Cortex of kidney (tissue), 1 donor: ENCODE measurements at places on chromosomes 16 and 17.

GRCh38 chr16:75254359-75254837 is 3.0 kb upstream of the BCAR1 start:
- no peak for DNase-seq

DNA sequence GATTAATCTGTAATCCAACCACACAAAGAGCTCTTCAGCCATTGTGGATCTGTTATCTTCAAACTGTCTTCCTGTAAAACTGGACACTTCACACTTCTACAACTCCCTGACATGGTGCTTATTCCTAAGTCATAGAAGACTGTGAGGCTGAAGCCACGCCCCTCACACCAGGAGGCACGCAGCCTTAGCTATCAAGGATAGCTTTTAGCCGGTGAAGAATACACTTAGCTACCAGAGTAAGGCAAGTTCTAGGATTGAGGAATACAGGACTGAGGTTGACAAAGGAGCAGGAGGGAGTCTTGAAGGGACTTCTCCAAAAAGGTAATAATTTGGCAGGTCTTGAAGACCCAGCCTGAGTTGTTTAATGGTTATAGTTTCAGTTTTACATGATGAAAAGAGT is 79.8 kb upstream of the GAS7 start:
- no peak for DNase-seq

DNA sequence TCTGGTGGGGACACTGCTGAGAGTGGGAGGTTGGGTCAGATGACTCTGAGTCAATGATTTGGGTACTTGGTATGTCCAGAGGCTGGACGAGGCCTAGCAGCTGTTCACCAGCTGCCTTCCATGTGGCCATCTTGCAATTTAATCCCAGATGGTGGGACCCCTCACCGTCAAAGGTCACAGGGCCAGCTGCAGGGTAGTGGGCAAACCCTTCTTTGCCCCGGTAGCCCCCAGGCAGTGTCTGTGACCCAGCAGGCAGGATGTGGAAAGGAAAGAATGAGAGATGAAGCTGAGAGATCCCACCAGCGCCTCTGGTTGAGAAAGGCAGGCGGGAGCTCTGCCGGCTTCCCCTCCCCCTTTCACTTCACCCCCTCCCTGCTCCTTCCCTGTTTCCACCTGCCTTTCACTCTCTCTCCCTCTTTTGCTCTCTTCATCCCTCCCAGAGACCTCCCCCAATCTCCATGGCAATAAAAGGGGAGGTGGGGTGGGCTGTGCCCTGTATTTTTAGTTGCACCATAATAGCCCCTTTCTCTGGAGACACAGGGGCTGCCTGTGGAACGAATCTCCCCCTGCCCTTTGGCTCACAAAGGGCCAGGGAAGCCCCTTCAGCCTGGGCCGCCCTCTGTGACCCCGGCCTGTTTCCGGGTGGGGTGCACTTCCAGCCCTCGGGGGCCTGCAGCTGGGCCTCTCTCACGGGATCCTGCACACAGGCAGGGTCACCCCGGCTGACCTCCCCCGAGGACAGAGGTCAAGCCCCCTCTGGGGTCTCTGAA is 20.2 kb downstream of the CDK5RAP3 start:
- DNase-seq = no peak

DNA sequence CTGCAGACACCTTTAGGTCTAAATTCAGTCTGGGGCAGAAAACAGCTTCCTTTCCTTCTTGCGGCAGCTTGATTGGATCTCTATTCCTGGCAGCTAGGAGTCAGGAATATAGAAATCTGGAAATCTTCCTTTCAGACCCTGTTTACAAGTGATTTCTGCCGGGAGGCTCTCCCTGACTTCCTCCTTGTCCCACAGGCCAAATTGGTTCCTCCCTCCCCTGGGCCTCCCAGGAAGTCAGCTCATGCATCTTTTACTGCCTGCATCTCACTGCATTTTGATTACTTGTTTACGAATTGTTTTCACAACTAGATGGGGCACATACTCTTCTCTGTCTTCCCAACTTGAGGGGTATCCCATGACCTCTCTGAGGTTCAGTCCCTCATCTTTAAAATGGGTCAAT is 206.3 kb downstream of the MAF start:
- no peak for DNase-seq

DNA sequence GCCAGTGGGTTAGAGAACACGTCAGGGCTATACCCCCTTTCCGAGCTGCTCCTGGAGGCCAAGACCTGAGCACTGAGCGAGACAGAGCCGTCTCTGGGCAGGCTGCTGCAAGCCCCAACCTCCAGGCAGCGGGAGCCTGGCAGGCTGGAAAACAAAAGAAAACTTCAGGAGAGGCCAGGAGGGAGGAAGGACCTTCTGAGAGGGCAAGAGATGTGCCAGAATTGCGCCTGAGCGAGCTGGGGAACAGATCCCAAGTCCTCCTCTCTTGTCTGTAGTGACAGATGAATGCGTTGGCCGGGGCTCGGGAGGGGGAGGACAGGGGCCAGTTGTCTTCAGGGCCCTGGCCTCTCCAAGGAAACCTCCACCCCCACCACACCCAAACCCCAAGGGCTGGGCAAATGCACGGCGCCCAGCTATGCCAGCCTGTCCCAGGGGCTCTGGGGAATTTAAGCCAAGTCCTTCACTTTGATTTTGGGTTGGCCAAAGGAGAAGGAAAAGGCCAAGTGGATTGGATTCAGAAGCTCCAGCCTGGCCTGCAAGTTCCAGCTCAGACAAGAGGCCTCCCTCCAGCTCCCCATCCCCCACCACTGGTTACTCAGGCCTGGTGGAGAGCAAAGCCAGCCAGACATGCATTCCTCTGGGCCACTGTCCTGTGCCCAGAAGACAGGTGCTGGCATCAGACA is 18.1 kb downstream of the SDK2 start:
- DNase-seq = no peak

- no peak for DNase-seq
Observed at GRCh38 chr17:28646039-28646754, 1.2 kb upstream of the BLTP2 start.

DNA sequence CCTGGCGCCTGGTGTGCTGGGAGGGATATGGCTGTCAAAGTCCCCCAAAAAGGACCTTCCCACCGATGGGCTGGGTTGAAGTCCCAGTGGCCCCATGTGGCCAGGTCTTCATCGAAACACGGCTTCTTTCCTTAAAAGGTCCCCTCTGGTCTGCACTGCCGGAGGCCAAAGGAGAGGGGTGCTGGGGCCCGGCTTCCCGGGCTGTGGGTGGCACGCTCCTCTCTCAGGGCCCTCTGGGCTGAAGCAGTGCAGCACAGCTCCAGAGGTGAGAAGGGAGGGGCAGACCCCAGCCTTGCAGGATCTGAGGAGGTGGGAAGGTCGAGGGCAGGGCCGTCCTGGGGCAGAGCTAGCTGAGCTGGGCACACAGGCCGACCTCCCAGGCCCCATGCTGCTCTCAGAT is 6.7 kb downstream of the NPTX1 start:
- DNase-seq = no peak

DNA sequence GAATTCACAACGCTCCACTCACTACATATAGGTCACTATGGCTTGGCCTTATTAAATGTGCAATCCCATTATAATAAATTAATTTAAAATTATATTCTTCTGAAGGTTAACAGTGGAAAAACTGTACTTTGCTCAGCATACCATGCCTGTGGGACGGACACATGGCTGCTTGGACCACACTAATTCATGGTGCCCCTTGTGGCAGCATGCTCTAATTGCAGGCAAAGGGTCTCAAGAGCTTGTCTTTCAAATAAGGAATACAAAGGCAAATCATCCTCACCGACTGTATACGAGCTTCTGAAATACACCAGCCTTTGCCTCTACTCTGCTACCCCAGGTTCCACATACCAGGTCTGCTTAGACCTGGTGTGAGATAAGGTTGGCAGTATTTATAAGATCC is 11.7 kb downstream of the SMPD3 start:
- DNase-seq = no peak

GRCh38 chr17:44768505-44769142 is 9.8 kb downstream of the ADAM11 start:
- no peak for DNase-seq

DNA sequence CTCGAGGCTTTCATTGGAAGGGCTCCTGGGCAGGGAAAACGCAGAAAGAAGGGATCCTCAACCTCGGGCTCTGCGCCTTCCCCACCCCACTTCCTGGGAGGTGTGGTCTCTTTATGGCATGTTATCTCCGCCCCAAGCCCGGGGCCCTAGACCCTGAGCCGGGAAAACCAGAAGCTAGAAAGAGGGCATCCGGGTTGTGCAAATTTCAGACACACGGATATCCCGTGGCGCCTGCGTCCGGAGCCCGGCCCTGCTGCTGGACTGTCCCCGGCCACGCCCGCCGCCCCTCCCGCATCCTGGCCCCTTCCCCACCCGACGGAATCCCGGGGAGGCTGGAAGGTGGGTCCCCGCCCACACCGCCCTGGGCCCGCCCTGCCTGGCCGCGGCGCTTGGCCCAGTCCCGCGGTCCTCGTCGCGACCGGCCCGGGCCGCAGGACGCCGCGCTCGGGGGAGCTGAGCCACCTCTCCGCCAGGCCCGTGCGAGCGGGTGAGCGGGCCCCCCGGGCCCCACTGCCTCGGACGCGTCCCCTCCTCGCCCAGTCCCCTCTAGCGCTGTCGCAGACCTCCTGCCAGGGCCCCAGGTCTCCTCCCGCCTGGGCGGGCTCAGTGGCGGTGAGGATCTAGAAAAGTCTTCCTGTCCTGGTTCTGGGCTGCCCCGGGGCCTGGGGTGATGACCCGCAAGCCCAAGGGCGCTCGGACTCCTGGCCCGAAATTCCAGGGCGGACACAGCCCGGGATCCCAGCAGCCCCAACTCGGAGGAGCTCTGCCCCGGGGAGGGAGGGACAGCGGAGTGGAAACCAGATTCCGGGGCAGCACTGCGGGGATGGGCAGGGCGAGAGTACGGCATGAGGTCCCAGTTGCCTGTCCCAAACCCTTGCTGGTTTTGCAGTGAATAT is at the start of gene SLC16A5:
Gene SLC16A5, plus strand, starts transcription at position 397 of the 896 bp plus-strand sequence. CDS start 5,683 bp downstream, outside the sequence.
- DNase-seq = no peak

GRCh38 chr17:13593021-13593751 is 8.5 kb downstream of the HS3ST3A1 start:
- DNase-seq = no peak

DNA sequence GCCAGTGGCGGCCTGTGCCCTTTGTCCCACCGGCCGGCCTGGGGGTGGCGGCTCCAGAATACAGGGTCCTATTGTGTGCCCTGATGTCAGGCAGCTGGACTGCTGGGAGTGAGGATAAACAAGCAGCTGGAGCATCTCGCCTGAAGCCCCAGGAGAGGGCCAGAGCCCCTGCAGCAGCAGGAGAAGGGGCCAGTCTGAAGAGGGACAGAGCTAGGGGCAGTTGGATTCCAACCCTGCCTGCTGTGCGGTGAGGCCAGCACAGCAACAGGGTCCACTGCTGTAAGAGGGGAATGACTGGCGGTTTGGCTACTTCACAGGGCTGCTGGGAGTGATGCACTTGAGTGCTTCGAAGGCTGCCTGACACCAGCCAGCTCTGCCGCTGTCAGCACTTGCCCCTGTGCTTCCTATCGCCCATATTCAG is 25.0 kb downstream of the RAB11FIP4 start:
- no peak for DNase-seq

DNA sequence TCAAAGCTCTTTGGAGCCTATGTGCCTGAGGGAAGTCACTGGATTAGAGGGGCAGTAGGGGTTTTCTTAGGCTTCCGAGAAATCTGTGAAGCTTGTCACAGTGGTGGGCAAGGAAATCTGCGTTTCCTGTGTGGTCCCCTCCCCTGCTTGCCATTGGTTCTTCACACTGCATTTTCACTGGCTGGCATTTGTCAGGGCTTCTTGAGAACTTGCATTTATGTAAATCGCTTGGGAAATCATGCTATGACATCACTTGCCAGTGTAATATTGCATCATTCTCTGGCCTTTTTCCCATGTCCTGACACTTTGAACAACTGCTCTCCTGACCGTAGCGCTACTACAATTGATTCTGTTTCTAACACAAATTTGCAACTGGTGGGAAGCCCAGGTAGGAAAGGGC is 1.8 kb downstream of the CACNG3 start:
- DNase-seq = no peak

- no peak for DNase-seq
Observed at GRCh38 chr17:33228548-33228947, 64.5 kb downstream of the ASIC2 start.

- no peak for DNase-seq
Observed at GRCh38 chr16:23185656-23186055, 3.1 kb downstream of the SCNN1G start.

GRCh38 chr16:3739636-3740035 is 22.3 kb upstream of the TRAP1 start:
- no peak for DNase-seq

DNA sequence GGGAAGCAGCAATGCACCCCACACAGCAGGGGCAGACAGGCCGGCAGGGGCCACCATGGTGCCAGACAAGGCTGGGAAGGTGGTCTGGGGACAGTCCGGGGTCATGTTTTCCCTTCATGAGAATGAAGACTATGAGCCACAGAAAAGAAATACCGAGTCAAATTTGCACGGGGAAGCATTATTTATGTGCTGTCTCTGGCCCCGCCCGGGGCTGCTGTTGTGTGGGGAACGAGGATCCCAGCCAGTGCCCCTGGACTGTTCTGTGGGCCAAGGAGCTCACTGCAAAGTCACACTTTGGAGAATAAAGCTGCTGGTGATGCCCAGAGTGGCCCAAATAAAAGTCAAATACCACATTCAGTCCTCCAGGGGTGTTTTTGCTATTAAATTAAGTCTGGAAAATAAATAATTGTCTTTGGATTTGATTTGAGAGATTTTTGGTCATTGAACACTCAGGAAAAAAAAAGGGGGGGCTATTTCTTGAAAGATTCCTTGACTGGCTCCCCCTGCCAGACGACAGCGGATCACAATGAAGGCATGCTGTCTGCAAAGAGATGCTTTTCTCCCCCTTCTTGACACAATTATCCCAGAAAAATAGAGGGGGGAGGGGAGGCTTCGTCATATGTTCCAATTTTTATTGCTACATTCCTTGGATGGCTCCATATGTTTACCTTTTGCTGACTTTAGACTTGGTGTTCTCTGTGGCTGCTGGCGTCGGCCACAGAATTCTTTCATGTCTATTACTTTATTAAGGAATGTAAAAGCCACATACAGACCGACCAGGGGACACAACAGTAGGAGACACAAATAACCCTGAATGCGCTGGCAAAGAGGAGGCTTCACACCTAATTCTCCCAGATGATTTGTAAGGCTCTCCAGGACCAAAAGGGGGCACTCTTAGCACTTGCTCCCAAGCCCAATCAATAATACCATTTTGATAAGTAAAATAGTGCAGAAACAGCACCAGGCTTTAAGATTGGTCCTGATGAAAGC is 27.1 kb upstream of the ANKFN1 start:
- DNase-seq = no peak

DNA sequence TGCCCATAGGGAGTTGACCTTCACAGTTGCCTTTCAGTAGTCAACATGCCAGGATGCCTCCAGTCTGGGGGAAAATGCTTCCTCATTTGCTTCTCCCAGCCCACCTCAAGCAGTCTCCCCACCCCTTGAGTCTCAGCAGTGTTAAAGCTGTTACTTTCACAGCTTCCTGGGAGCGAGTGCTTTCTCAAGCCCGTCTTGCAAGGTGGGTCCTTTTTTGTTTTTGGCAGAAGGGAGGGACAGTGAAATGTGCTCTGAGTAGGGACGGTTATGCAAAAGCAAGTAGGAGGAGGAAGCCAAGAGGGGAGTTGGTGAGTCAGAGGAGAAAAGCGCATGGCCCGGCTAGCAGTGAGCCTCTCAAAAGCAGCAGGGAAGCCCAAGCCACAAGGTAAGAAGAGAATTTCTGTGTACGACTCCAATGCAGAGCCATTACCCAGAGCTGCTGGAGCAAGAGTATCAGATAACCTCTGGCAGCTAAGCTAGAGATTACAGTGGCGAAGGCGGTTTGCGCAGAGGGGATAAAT is at the start of gene CHST4:
Gene CHST4, plus strand, starts transcription at position 316 of the 521 bp plus-strand sequence. CDS start 10,252 bp downstream, outside the sequence.
- DNase-seq = no peak

GRCh38 chr17:65035704-65036103 is 20.8 kb downstream of the GNA13 start:
- DNase-seq = no peak
